ENCODE measurements at places on chromosomes 3 and 15. TPM values are rescaled to one million over a fixed set of nuclear protein-coding genes. Genes with fewer than 3 reads are reported as not detected.

DNA sequence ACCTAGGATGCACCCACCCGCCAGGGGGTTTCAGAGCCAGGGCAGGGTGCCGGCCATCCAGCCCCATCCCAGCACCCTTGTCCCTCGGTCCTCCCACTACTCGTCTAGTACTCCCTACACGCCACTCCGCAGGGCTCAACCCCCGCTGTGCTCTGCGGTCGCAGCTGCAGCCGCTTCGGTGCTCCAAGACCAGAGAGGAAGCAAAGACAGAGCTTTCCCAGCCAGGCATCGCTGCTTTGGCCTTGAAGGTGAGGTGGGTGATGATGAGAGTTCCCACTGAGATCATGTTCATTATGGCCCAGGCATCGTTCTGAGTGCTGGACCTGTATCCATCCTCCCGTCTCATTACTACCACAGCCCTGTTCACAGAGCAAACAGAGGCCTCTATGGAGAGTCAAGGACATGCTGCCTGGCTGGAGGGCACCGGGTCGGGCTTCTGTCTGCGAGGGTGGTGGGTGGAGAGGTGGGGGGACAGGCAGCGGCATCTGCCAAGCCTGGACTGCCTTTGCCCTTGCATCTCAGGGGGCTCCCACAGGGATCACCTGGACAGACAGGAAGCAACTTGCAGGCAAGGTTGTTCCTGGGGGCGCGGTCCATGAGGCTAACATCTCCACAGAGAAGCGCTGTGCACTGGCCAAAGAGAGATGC is 66.9 kb downstream of the KLF13 start:
- DNase-seq: no peak

DNA sequence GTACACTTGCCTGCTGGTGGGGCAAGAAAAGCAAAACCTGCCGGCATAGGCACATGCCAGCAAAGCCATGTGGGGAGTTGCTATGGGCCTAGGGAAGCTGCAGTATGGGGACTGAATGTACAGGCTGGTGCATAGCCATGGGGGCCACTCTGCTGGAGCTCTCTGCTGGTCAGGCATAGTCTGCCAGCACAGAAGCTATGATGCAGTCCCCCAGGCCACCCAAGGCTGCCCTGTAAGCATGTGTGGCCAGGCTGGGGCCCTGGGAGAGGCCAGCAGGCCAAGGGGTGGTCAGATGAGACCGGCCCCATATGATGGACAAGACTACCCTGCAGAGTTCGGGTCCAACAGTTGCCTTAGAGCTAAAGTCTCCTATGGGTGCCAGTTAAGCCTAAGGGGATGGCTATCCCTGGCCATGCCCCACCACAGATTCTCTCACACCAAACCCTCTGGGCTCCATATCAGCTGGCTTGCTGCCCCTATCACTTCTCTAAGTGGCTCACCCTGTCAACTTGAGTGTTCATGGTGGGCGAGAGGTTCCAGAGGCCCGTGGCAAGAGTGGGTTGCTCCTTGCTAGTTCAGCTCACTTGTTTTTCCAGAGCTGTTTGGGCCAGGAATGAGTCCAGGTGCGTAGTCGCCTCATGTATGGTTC is 41.8 kb downstream of the CEP63 start:
- no peak for DNase-seq

GRCh38 chr15:99202176-99202552 is 47.2 kb downstream of the TTC23 start:
- no peak for DNase-seq

- DNase-seq: no peak
Measured at GRCh38 chr15:73906346-73907034, 19.8 kb upstream of the LOXL1 start.

GRCh38 chr3:110062716-110063115 is 725.4 kb upstream of the DPPA4 start:
- no peak for DNase-seq

Gene LTK
- total RNA-seq: 0.80 TPM

Gene LSMEM2
- not detected for total RNA-seq

Gene MAGEL2
- not detected for total RNA-seq

Measured in GM12878 (cell line).